ENCODE measurements at places on chromosomes 1 and 21.

GRCh38 chr1:19208710-19209438, 1.2 kb downstream of the UBR4 start:
- H3K36me3 ChIP-seq: peaks cover 56% of the 10 kb centered on the region
- no peak for DNase-seq
- peaks cover 20% of the 10 kb centered on the region for H3K4me1 ChIP-seq

GRCh38 chr1:40922969-40923368, 56.5 kb upstream of the CTPS1 start:
- H3K27me3 ChIP-seq: peaks cover 5% of the 10 kb centered on the region
- DNase-seq: no peak
- H3K36me3 ChIP-seq: no peaks in the 10 kb centered on the region
- no peak overlapping the region for H3K4me3 ChIP-seq

DNA sequence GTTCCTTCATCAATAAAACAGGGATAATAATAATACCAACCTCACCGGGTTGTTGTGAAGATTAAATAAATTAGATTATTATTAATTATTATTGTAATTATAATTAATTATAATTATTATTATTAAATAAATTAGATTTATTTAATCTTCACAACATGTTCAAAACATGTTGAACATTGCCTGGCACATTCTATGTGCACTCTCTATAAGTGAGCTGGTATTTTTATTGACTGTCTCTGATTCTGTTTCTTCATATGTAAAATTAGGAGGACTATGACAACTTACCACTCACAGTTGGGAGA, 834 bp upstream of the C8B start:
- no peaks in the 10 kb centered on the region for H3K36me3 ChIP-seq
- H3K4me3 ChIP-seq: no peak overlapping the region
- no peak overlapping the region for H3K27ac ChIP-seq
- no peaks in the 10 kb centered on the region for H3K4me1 ChIP-seq

GRCh38 chr1:179166663-179167417, 62.6 kb downstream of the ABL2 start:
- no peak overlapping the region for H3K27ac ChIP-seq
- no peaks in the 10 kb centered on the region for H3K36me3 ChIP-seq

GRCh38 chr1:87426463-87427249, 98.0 kb downstream of the LMO4 start:
- H3K27ac ChIP-seq: no peak overlapping the region
- H3K36me3 ChIP-seq: no peaks in the 10 kb centered on the region
- H3K27me3 ChIP-seq: peaks cover 5% of the 10 kb centered on the region
- H3K4me1 ChIP-seq: no peaks in the 10 kb centered on the region
- no peak overlapping the region for H3K4me3 ChIP-seq

- no peak overlapping the region for H3K27ac ChIP-seq
- no peaks in the 10 kb centered on the region for H3K36me3 ChIP-seq
- DNase-seq: no peak
- no peak overlapping the region for H3K4me3 ChIP-seq
These were observed 953 bp downstream of the PTPRU start for GRCh38 chr1:29237129-29237821.

DNA sequence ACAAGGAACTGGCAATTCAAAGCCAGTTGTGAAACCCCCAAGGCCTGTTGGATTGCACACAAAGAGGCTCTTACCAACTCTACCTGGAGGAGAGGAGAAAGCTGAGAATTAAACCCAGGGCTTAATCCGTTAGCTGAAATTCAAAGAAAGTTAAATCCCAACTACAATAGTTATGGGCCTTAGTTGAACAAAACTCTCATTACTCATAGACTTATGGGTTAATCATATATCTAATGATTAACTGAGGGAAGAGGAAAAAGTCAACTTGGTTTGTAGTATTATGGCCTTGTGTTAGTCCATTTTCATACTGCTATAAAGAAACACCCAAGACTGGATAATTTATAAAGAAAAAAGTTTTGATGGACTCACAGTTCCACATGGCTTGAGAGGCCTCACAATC, 838.2 kb upstream of the ADGRL2 start:
- no peaks in the 10 kb centered on the region for H3K4me1 ChIP-seq
- no peaks in the 10 kb centered on the region for H3K36me3 ChIP-seq
- H3K27me3 ChIP-seq: no peaks in the 10 kb centered on the region
- DNase-seq: no peak
- H3K27ac ChIP-seq: no peak overlapping the region

GRCh38 chr1:241844593-241844992, 3.4 kb upstream of the EXO1 start:
- H3K36me3 ChIP-seq: peaks cover 11% of the 10 kb centered on the region
- no peaks in the 10 kb centered on the region for H3K27me3 ChIP-seq
- DNase-seq: no peak
- no peak overlapping the region for H3K27ac ChIP-seq
- peaks cover 14% of the 10 kb centered on the region for H3K4me1 ChIP-seq
- no peak overlapping the region for H3K4me3 ChIP-seq

DNA sequence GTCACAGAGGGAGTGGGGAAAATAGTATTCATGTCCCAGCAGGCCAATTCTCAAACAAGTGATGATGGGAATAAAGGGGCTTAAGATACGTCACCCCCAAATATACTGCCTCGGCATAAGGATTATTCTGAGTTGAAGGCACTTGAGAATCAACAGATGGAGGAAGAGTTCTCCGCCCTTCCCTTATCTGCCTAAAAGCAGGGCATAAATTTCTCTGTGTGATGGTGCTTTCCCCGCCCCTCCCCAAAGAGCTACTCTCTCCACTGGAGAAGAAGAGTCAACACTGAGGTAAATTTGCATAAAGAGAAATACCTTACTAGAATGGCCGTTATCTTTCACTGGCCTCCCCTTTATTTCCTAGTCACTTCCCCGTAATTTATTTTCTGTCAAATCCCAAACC, 18.7 kb downstream of the BECN2 start:
- DNase-seq: peak; percentile 54
- peaks cover 4% of the 10 kb centered on the region for H3K4me1 ChIP-seq
- H3K4me3 ChIP-seq: no peak overlapping the region
- peaks cover 41% of the 10 kb centered on the region for H3K27me3 ChIP-seq

GRCh38 chr1:59143133-59143487, 153.8 kb upstream of the FGGY start:
- H3K36me3 ChIP-seq: no peaks in the 10 kb centered on the region
- DNase-seq: no peak
- no peaks in the 10 kb centered on the region for H3K27me3 ChIP-seq
- no peak overlapping the region for H3K4me3 ChIP-seq
- H3K4me1 ChIP-seq: peaks cover 6% of the 10 kb centered on the region
- H3K27ac ChIP-seq: no peak overlapping the region

DNA sequence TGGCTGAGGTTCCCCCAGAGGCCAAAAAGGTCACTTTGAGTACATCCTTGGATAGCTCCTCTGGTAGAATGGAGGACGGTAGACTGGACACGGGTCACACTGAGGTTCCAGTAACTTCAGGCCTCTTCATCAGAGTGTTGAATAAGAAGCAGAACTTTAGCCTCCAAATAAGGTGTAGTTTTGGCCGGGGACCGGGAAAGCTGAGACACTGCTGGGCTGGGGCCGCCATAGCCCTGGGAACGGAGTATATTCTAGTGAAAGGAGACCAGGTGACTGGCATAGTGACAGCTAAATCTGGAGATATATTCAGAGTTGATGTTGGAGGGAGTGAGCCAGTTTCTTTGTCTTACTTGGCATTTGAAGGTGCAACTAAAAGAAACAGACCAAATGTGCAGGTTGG, 84.1 kb downstream of the EVA1C start:
- H3K4me3 ChIP-seq: no peak overlapping the region
- DNase-seq: no peak
- peaks cover 36% of the 10 kb centered on the region for H3K27me3 ChIP-seq
- H3K27ac ChIP-seq: no peak overlapping the region
- no peaks in the 10 kb centered on the region for H3K36me3 ChIP-seq
- H3K4me1 ChIP-seq: peaks cover 5% of the 10 kb centered on the region

DNA sequence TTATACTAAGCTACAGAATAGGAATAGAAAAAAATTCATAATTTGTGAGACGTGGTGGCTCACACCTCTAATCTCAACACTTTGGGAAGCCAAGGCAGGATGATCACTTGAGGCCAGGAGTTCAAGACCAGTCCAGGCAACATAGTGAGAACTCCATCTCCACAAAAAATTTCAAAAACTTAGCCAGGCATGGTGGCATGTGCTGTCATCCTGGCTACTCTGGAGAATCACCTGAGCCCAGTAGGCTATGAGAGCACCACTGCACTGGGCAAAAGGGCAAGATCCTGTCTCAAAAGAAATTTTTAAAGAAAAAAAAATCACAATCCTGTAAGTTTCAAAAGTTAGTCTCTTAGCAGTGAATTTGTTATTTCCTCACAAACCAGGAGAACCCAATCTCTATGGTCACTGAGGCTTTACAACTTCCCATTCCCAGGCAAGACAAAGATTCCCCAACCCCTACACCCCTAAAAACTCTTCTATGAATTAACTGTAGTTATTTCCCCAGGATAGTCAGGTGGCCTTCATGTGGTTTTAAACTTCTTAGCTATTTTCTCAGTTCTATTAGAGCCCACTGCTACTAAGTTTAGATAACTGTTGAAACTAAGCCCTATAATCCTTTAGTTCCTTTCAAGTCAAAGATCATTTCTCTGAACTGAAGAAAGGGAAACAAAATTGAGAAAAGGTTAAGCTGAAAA, 74.5 kb downstream of the FOXJ3 start:
- no peak for DNase-seq
- no peak overlapping the region for H3K27ac ChIP-seq
- no peak overlapping the region for H3K4me3 ChIP-seq
- H3K36me3 ChIP-seq: peaks cover 40% of the 10 kb centered on the region

- peaks cover 3% of the 10 kb centered on the region for H3K4me1 ChIP-seq
- no peak overlapping the region for H3K4me3 ChIP-seq
- peak; percentile 20 for DNase-seq
- H3K36me3 ChIP-seq: no peaks in the 10 kb centered on the region
- no peaks in the 10 kb centered on the region for H3K27me3 ChIP-seq
These were observed 65.1 kb upstream of the JUN start for GRCh38 chr1:58848818-58849411.

- no peak overlapping the region for H3K27ac ChIP-seq
- H3K4me3 ChIP-seq: no peak overlapping the region
- DNase-seq: no peak
- peaks cover 91% of the 10 kb centered on the region for H3K36me3 ChIP-seq
- H3K27me3 ChIP-seq: no peaks in the 10 kb centered on the region
- H3K4me1 ChIP-seq: no peaks in the 10 kb centered on the region
These were observed 13.8 kb downstream of the MIA3 start for GRCh38 chr1:222631611-222632208.
